ENCODE measurements at places on chromosomes 1 and 21.

- no peak for DNase-seq
Observed at GRCh38 chr1:203161175-203161574, 14.5 kb downstream of the MYBPH start.

DNA sequence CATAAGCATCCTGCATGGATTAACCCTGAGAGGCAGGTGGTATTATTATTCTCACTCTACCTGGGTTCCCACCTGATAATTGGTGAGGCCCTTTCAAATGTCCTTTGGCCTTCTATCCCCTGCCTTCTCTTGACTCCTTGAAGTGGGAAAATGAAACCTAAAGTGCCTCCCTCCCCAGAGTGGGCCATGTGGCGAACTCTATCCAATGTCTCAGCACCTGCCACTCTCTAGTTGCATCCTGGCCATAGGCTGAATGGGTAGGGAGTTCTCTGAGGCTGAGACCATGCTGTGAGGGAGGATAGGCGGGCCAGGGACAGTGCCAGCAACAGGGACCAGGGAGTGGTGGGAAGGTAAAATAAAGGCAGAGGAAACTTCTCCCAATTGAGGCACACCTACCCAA, 35.3 kb downstream of the ELF3 start:
- DNase-seq, result no peak

- no peak for DNase-seq
Observed at GRCh38 chr1:196486346-196486745, 121.9 kb downstream of the KCNT2 start.

DNA sequence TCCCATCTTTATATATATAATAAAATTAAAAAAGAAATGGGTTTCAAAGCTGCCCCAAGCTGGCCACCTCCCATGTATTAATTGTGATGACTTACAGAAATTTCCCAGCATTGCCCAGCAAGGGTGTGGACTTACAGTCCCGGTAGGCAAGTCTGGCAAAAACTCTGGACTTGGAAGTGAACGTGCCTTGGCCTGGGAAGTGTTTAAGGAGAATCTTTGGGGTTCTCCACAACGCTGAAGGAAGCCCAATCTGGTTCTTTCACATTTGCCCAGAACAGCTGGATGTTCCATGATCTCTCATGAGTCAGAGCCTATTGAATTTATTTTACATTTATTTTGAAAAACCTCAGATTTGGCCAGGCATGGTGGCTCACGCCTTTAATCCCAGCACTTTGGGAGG, 98.4 kb upstream of the SLC45A1 start:
- DNase-seq, result no peak

DNA sequence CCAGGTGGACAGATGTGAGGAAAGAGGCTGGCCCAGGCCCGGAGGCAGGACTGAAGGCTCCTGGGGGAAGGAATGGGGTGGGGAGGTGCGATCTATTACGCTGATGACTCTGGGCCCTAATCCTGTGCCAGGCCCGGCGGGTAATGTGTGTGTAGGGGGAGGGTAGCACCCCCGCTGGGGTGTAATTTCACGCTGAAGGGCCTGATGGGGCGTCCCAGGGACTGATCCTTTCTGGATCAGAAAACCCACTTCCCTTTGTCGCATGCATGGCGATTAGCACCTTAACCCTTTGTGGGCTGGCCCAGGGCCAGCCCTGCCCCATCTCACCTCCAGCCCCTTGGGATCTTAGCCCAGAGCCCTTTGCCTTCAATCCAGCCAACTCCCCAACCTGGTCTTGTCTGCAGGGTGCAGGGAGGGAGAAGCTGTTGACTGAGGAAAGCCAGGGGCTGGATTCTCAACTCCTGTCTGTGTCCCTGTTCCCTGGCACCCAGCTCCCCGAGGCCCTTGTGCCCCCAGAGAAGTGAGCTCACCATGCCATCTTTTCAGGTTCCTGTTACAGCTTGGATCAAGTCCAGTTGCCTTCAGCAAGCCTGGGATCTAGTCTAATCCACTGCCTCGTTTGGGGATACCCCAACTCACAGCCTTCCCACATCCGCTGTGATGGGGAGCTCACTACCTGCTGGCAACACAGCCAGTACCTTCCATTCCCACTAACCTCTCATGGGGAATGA, 26.0 kb downstream of the KNCN start:
- DNase-seq, result no peak

- DNase-seq, result no peak
Observed at GRCh38 chr1:6660415-6661049, 35.9 kb downstream of the THAP3 start.

DNA sequence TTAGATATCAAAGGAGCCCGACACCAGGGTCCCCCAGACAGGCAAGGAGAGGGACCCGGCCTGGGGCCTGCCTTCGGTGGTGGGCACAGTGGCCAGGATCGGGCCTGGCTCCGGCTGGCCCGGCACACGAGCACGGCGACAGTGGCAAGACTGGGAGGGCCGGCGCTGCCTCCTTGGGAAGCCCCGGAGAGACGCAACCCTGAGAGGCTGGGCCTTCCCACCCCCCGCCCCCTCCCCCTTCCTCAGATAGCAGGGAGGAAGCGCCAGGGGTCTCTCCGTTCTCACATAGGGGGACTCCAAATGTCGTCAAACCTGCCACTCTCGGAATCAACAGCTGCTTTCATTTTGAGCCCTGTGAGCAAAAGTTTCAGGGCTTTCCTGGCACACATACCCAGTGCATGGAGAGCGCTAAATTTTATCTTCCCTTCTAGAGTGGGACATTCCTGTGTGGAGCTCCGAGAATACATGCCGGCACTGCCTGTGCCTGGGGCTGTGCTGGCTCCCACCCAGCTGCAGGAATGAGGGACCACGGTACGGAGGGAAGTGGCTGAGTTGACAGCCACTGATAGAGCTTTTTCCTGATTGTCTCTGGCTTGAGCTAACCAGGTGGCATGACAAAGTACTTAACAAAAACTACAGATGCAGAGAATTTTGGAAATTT, 62.4 kb downstream of the CD247 start:
- no peak for DNase-seq

GRCh38 chr1:165549973-165550372, 6.2 kb downstream of the LRRC52 start:
- no peak for DNase-seq

- DNase-seq, result peak; percentile 96
Observed at GRCh38 chr1:32716312-32717148, 14.0 kb upstream of the SYNC start.

- DNase-seq, result no peak
Observed at GRCh38 chr21:16476056-16476825, 746.5 kb downstream of the USP25 start.

DNA sequence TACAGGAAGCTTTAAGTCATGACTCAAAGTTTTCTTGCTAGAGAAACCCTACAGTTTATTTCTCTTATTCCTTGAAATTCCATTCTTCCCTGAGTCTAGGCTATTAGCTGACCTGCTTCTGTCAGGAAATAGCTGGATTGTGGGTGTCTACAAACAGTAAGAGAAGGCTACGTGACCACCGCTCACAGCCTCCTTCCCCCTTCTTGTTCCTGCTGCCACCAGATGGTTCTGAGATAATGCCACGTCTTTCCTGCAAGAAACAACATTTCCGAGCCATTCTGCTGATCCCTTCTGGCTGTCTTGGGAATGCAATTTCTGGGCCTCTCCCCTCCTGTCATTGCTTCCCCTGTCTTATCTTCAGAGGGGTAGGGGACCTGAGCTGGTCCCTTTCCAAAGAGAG, 128.9 kb upstream of the SGIP1 start:
- no peak for DNase-seq

GRCh38 chr1:238377280-238377919, 486.7 kb upstream of the ZP4 start:
- no peak for DNase-seq

- no peak for DNase-seq
Observed at GRCh38 chr1:158732524-158732923, 12.0 kb upstream of the OR6K3 start.

DNA sequence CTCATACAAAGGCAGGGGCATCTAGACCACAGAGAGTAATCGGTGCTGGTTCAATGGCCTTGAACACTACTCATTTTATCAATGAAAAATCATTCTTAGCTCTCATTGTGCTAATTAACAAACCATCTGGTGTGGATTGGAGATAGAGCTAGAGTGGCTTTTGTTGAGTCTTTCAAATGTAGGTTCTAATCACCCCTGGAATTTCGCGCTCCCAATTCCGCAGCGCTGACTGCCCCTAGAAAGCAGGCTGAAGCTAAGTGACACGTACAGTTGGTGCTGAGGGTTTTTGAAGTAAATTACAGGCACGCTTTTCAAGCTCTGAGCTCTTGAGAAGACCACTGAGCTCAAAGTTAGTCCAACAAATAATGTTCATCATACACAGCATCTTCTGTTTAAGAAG, 31.2 kb upstream of the CA6 start:
- DNase-seq, result no peak

DNA sequence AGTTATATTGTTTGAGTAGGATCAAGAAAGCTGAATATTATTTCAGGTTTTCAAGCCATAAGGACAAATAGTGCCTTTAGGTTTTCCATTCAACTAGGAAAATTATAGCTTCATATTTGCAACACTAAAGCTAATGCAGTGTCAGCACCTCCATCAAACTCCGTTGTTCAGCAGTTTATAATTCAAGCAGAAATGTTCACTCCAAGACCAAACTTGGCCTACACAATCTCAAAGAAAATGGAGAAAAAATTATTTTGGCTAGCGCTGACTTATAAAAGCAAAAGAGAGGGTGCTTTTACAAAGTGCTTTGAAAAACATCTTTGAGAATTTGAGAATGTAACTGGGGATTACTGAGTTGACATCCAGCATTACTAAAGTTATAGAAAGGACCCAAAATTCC, 1.4 kb downstream of the SPAG17 start:
- no peak for DNase-seq

DNA sequence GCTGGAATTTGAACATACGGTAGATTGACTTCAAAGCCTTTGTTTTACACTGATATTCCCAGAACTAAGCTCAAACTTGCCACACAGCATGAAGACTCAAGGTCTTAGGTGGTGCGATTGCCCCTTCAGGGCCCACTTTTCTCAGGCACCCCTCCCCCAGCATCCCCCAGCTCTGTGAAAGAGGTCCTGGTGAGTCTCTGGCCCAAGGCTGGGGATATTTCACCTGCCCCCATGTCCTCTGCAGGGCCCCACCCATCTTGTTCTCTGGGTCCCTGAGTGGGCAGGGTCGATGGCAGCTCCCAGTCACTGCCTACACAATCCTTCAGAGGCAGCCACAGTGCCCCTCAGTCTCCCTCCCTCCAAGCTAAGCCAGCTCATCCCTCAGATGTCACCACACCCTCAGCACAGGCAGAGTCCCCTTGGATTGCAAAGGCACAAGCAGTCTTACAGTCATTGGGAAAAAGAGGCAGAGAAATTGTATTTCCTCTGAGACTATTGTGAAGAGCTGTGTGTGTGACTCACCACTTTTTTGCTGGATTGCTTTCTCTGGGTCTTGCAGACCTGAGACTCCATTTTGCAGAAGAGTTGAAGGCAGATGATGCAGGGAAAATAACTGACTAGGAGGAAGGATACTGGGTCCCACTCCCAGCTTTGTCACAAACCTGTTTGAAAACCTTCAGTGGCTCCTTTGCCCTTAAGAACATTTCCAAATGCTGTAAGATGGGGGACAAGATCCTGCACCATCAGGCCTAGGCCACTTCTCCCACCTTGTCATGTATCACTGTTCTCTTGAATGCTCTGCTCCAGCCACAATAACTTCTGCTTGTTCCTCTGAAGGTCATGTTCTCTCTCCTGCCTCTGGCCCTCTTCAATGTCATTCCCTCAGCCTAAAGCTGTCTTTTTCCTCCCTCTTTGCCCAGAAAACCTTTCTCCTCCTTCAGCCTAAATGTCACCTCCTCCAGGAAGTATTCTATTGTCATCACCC, 119.1 kb upstream of the GRIK3 start:
- DNase-seq, result no peak

DNA sequence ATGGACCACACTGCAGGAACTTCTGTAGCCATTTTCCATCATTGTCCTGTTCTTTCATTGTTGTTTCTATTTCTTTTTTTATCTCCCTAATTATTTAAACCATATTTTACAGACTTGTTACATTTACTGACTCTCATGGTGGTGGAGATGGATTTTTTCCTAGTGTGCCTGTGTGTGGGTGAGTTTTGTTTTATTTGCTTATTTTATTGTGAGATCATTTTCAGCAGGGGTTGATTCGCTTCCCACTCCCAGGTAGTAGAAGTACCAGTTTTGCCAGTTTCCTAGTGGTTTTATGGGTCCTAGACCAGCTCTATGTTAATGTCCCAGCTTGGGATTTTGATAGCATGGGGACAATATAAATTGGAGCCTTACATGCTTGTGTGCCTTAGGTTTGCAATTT, 80.0 kb upstream of the BACH1 start:
- no peak for DNase-seq

DNA sequence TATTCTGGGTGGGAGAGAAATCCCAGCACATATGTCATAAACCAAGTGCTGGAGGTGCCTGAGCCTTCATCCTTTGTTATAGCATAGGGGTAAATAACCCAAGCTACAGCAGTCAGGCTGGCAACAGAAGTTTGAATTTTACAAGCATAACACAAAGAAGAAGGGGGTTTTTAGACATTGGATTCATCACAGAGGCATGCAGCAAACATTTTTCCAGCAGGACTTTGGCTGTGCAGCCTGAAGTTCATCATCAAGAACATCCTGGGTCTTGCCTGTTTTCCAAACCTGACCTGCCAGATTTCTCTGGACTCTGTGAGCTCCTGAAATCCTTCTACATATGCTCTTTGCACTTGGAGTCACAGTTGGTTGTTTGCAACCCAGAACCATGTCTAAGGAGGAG, 16.2 kb downstream of the PTGER3 start:
- no peak for DNase-seq

DNA sequence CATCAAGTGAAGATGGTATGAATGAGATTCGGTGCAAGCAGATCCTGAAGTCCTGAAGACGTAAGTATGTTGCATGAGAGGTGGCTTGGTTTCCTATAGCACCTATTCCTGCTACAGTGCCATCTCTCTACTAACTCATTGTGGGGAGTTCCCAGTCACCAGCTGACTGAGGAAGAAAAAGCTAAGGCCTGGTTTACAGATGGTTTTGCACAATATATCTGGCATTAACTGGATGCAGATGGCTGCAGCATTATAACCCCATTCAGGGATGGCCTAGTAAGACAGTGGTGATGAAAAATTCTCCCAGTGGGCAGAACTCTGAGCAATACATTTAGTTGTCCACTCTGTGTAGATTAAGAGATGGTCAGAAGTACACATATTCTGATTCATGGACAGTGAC, 36.7 kb downstream of the RTCA start:
- DNase-seq, result no peak

All from breast epithelium (tissue), 4 donors.